ENCODE measurements at places on chromosomes 5 and 9.

DNA sequence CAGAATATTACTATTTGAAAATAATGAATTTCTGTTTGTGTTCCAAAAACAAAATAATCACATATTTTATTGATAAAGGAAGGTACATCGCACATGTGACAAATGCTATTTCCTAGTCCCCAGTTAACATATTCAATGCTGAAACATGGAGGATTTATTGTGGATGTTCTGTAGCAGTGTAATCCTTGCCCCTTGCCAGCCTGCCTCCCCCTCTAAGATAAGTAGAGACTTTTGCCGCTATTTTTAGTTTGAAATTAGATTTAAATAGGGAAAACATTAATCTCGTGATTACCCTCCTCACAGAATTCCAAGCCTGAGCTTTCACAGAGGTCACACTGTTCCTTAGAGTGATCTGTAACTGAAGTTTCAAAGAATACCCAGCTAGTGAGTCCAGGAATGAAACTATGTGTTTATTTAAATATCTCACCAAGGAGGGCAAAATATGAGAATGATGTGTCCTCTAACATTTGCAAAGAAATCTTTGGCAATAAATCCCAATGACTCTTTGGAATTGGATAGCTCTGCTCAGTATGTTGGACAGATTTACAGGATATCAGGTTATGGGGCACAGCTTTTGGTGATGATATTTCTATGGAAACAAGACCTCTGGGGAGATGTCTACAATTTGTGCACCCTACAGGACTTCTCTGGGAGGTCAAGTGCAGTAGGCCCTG lies 17.3 kb downstream of the CTXN3 start:
- DNase-seq = no peak

DNA sequence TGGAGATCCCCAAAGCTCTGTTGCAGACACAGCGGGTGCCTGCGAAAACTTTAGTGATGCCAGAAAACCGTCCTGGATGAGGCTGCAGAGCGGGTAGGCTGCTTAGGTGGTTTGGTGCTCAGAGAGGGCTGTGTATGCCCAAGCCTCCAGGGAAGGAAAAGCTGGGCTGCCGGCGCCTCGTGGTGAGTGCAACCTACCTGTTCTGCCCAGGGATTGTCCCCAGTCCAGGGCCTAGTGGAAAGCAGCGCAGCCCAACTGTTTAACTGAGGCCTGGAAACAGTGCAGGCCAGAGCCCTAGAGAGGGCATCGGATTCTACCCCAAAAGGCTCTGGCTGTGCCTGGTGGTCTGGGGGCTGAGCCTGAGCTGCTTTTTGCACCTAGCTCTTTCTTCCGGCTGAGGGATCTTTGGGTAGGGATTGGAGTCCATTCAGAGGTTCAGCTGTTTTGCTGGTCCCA lies 2.8 kb downstream of the LMX1B start:
- DNase-seq = no peak

- DNase-seq = no peak
Measured at GRCh38 chr5:65077653-65078052, 308.9 kb downstream of the CWC27 start.

DNA sequence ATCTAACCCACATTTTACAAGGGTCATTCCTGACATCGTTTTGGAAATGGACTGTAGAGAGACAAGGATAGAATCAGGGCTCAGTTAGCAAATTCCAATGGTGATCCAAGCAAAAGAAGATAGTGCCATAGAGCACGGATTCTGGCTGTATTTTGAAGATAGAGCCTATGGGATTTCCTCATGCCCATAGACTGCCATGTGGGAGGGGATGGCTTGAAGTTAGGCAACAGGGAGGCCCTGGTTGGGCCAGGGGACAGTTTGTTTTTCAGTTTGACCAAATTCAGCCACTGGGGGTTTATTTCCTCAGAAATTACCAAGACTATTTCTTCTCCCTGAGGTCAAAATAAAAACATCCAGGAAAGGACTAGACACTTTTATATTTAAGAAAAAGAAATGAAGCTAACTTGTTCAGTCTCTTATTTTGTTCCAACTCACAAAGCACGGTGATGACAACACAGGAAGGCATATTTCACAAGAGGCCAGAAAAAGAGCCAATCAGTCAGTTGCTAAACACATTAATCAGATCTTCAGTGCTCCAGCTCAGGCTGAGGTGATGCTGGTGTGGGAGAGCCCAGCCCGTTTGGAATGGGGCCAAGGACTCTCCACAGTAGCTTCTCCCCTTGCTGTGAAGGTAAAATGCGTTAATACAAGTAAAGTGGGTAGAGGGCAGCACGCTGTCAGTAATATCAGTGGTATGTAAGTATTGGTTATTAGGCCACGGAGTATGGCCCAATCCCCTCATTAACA lies 4.4 kb upstream of the DCTN4 start:
- no peak for DNase-seq

GRCh38 chr5:29894668-29895067 lies 1298.8 kb upstream of the CDH6 start:
- no peak for DNase-seq

- DNase-seq = no peak
Measured at GRCh38 chr9:6243746-6244145, 28.1 kb downstream of the IL33 start.

GRCh38 chr5:100516285-100516684 lies 18.9 kb upstream of the FAM174A start:
- DNase-seq = no peak

DNA sequence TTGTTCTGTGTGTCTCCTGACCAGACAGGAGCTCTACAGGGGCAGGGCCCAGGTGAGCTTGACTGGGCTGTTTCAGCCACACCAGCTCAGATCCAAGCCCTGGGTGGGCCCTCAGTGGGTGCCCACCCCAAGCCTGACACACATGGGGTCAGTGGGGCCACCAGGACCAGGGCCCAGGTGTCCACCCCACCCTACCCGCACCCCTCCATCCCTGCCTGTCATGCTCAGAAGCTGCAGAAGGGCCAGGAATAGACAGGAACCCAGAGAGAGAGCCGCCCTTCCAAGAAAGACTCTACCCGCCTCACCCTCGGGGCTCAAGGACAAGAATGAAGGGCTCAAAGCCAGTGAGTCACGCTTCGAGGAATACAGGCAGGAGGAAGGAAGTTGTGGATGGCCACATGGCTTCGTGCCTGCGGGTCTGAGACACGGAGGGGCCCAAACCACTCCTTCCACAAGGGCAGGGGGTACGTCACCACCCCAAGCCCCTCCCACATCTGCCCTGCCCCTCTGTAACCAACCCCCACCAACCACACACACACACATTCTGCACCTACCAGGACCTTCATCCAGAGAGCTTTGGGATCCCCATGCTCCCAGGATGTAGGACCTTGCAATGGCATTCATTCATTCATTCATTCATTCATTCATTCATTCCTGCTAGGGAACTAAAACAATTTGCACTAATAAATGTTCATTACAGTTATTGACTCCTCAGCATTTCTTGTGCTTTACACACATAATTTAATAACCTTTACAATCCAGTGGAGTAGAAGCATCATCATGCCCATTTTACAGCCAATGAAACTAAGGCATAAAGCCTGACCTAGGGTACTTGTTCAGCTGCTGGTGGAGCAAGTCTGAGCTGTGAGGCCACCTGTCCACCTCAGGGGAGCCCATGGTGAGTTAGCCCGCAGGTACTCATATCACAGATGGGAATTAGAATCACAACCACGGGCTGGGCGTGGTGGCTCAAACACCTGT lies 55.9 kb upstream of the STXBP1 start:
- no peak for DNase-seq

GRCh38 chr5:128284236-128284635 lies 200.7 kb downstream of the SLC12A2 start:
- DNase-seq = no peak

- DNase-seq = no peak
Measured at GRCh38 chr5:74543162-74543995, 97.1 kb downstream of the ENC1 start.

GRCh38 chr5:40986666-40987065 lies 77.4 kb downstream of the C7 start:
- DNase-seq = no peak

DNA sequence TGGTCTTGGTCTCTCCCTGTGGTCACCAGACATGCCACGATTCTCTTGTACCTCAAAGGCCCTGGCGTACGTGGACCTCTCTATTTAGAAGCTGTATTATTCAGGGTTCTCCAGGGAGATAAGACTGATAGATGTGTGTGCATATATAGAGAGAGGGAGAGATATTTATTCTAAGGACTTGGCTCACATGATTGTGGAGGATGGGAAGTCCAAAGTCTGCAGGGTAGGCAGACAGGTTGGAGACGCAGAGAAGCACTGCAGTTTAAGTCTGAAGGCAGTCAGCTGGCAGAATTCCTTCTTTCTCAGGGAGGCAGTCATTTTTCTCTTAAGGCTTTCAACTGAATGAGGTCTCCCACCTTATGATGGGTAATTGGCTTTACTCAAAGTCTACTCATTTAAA lies 16.3 kb downstream of the C9orf57 start:
- no peak for DNase-seq

GRCh38 chr5:158838781-158839180 lies 260.9 kb downstream of the EBF1 start:
- no peak for DNase-seq

DNA sequence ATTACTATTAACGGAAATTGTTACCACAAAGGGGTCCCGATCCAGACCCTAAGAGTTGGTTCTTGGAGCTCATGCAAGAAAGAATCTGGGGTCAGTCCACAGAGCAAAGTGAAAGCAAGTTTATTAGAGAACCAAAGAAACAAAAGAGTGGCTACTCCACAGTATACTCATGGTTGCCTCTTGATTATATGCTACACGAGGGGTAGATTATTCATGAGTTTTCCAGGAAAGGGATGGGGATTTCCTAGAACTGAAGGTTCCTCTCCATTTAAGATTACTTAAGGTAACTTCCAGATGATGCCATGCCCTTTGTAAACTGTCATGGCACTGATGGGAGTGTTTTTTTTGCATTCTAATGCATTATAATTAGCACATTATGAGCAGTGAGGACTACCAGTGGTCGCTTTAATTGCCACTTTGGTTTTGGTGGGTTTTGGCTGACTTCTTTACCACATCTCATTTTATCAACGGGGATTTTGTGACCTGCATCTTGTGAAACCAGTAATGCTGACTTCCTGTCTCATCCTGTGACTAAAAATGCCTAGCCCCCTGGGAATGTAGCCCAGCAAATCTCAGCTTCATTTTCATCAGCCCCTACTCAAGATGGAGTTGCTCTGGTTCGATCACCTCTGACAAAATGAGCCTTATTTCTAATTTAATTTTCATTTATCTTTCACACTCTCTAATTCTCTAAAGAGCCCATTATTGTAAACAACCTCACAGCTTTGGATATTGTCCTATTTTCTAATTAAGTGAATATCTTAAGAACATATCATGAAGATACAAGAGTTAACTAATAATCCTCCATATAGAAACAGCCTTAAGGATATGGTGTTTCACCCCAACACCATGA lies 336.3 kb downstream of the RASEF start:
- DNase-seq = no peak

- DNase-seq = no peak
Measured at GRCh38 chr5:170451747-170452365, 52.0 kb upstream of the KCNIP1 start.

Data from T follicular helper cell (primary cell).